Dermis microvascular lymphatic vessel endothelial cell (primary cell): ENCODE measurements at places on chromosomes 7 and 10. TPM values are rescaled to one million over a fixed set of nuclear protein-coding genes. Genes with fewer than 3 reads are reported as not detected.

DNA sequence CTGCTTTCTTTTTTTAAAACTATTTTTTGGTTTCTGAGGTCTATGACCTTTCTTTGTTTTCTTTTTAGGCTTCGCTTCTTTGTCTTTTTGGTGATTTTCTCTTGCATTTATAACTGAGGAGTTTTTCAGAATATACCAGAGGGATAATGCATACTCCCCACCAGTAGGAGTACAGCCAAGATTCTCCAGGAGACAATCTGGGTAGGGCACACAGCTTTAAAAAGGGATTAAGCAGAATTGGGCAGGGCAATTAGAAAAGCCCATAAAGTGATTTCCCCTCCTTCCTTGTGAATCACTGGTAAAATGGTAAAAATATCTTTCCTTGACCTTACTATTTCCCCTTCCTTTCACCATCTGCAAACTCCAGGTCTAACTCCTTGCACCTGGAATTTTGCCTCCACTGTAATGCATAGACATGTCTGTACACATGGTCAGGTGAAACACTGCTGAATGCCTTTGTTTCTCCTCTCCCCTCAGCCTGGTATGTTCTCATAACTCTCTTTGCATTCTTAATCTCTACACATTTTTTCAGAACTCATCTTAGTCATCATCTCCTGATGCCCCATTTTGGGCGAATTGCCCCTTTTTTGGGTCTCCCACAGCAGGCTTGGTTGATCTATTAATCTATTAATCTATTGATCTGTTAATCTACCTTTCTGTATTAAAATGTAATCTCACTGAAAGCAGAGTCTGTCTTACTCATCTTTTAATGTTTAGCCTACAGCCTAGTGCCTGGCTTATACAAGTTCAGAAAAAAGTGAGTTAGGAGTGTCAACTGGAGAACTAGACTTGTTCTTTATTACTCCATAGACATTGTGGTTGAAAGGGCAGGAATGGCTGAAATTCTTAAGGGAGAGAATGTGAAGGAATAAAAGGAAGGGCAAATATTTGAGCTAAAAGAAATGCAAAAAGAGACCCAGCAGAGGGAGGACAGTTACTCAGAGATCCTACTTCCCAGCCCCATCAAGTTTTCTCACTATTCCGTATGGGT lies 64.6 kb downstream of the MDFIC start:
- DNase-seq, result no peak

GRCh38 chr7:101701153-101701794 lies 72.2 kb upstream of the MYL10 start:
- DNase-seq, result no peak

- peak; percentile 46 for DNase-seq
Measured at GRCh38 chr10:97640868-97641811, 669 bp downstream of the PI4K2A start.

GRCh38 chr7:6530626-6531491 lies 20.4 kb downstream of the GRID2IP start:
- no peak for DNase-seq

- DNase-seq, result no peak
Measured at GRCh38 chr10:74854610-74855009, 28.2 kb downstream of the KAT6B start.

- no peak for DNase-seq
Measured at GRCh38 chr10:12588091-12588860, 238.9 kb downstream of the CAMK1D start.

GRCh38 chr10:15430969-15431771 lies 60.1 kb upstream of the FAM171A1 start:
- no peak for DNase-seq

Gene CCL24
- total RNA-seq, result not detected in 2 replicates

DNA sequence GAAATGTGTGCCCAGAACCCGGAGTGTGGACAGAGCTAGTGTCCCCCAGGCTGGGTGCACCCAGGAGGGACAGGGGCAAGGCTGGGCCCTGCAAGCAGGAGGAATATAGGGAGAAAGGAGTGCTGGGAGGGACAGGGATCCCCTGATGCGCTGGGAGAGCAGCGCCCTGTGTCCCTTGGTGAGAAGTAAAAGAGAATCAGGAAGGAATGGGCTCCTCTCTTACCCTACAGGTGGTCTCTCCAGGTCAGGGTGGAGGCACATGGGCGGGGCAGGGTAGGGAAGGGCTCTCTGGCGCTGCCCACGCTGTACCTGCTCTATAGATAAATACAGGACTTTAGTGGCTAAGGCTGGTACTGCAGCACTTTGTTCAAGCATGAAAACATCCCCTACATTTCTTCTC lies 753.8 kb downstream of the GRID1 start:
- no peak for DNase-seq

Gene ARID5B
- total RNA-seq, result 9.4 and 11.6 TPM in 2 replicates

DNA sequence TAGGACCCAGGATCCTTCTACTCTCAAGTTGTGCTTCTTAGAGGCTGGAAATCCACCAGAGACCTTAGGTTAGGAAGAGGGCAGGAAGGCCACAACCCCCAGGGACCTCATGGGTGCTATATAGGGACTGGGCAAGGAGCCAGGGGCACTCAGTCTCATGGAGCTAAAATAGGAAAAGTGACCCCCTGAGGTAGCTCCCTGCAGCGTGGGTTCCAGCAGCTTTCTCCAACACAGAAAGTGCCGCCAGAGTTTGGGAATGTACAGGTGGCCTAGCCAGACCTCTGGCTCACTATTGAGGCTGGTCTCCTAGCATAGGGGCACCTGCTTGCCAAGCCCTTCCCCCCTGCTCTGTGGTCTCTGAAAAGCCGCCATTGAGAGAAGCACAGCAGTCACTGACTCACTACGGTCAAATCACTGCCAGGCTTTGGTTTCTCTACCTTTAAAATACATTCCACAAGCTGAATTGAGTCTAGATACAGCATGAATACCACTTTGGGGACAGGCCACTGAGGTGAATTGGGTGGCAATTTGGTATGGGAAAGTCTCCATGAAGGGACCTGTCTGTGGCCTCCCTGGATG lies 333.2 kb upstream of the PODXL start:
- no peak for DNase-seq

- DNase-seq, result no peak
Measured at GRCh38 chr10:112311481-112311880, 28.3 kb downstream of the TECTB start.

- DNase-seq, result no peak
Measured at GRCh38 chr7:44650772-44651171, 44.3 kb downstream of the OGDH start.

- no peak for DNase-seq
Measured at GRCh38 chr7:98964596-98964995, 86.3 kb downstream of the TRRAP start.

Gene TRIM50
- not detected in 2 replicates for total RNA-seq

Gene PTF1A
- not detected in 2 replicates for total RNA-seq

GRCh38 chr7:25844102-25844870 lies 307.7 kb upstream of the NFE2L3 start:
- no peak for DNase-seq

GRCh38 chr10:112797855-112798254 lies 152.2 kb upstream of the TCF7L2 start:
- DNase-seq, result no peak

Gene PTPRN2
- 2.4 and 3.4 TPM in 2 replicates for total RNA-seq

DNA sequence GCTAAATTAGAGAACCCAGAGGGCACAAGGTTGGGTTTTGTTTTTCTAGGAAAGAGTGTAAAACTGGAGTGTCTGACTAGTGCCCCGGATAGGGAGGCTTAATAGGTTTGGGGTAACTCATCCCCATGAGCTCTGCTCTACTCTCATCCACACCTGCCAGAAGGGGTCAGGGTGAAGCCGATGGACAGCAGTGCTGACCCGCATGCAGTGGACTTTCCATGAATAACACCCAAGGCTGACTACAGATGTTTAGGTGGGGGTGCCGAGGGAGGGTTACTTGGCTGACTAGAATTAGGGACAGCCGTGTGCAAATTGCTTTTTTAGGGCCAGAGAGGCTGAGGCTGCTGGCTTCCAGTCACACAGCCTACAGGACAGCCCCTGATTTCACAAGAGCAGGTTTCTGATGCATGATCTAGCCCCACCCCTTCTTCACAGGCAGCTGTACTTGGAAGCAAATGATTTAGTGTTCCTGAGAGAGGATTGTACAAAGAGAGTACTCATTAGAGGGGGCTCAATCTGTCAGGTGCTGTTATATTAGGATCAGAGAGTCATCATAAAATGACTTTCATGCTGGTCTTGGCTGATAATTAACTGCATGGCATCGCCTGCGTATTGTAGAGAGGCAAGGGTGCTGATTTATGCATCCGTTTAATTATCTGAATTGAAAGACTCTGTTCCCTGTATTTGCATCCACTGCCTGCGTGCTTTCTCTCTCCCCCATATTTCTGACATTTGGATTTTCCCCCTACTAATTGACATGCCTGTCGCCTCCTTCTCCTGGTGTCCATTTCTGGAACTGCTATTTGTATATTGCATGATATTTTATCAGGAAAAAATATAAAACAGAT lies 9.5 kb downstream of the INHBA start:
- DNase-seq, result no peak

- no peak for DNase-seq
Measured at GRCh38 chr7:14085901-14086300, 96.4 kb upstream of the ETV1 start.

DNA sequence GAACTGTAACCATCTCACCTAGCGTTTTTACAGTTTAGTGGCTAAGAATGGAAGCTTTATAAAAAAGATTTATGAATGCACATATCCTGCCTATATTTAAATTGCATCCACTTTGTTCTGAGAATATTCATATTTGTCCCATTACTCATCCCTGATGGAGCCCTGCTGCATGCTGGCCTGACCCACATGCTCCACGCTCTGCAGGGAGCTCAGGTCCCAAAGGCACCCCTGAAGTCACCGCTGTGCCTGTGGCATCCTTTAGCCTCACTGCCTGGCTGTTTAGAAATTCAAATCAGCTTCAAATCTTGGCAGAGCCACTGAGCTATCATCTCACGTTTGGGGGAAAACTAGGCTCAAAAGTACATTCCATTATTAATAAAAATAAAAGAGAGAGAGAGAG lies 24.4 kb downstream of the C10orf90 start:
- DNase-seq, result no peak

DNA sequence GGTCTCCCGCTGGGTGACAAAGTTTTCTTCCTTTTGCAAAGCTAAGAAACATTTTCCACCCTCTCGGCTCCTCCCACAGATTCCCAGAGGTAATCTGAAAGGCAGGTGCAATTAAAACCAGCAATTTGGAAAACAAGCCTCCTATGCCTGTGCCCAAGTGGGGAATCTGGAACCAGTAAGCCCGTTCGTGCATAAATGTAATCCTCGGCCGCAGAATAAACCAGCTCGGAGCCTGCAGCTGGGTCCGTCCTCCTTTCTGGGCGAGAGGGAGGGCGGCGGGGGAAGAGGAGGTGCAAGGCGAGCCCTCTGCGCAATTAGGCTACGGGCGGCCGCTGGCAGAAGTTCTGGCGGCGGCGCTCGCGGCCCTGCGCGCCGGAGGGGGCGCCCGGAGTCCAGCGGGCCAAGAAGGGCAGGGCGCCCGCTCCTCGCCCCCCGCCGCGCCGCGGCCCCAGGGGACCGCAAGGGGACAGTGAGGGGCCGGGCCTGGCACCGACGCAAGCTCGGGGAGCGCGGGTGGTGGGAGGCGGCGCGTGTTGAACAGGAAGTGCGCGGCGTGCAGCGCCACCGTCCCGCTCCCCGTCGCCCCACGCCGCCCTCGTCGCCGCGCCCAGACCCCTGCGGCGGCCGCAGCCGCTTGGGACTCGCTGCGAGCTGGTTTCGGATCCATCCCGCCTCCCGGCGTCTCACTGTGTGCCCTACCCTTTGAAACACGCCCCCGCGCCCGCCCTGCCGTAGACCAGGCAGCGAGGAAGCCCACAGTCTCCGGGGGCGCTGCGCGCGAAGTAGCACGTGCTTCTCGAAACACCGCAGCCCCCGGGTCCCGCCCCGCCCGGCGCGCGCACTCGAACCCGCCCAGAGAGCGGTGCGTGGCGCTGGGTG lies at the start of gene PRKAG2:
Gene PRKAG2, minus strand, starts transcription at position 217 of the 879 bp plus-strand sequence. CDS start 495 bp downstream, outside the sequence.
- no peak for DNase-seq

Gene GIMAP5
- total RNA-seq, result 255 and 501 TPM in 2 replicates

GRCh38 chr7:46812101-46812675 lies 769.7 kb downstream of the TNS3 start:
- no peak for DNase-seq

- DNase-seq, result no peak
Measured at GRCh38 chr10:90218846-90219245, 517.5 kb downstream of the KIF20B start.

Gene ZP3
- 1.7 and 2.5 TPM in 2 replicates for total RNA-seq

Gene LRRC18
- not detected in 2 replicates for total RNA-seq

GRCh38 chr7:104971290-104972071 lies 42.5 kb upstream of the KMT2E start:
- DNase-seq, result peak; percentile 85

DNA sequence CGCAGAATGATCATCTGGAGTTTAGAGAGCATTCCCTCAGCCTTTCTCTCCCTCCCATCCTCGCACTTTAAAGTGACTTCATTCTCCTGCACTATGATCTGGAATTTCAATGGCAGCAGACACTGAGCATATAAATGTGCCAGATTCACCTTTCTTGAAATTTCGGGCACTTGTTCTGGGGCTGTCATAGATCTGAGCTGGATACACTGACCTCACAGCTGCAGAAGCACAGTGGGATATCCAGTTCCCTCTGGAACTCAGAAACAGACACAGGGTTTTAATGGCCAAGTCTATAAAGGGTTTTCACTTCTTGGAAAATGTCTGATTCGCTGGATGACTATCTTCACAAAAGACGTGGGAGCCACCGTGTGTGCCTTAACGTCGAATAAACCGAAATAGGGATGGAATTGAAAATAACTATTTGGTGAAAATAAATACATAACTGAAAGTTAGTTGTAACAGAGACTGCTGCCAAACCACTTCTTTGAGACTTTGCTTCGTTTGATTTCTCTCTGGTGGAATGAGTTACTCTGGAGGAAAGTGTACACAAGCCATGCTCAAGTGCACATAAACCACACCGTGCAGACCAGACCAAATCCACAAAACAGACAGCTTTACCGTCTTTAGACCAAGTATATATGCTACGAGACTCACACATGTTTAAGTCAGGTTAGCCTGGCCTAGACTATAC lies 126.1 kb downstream of the SVIL start:
- no peak for DNase-seq

DNA sequence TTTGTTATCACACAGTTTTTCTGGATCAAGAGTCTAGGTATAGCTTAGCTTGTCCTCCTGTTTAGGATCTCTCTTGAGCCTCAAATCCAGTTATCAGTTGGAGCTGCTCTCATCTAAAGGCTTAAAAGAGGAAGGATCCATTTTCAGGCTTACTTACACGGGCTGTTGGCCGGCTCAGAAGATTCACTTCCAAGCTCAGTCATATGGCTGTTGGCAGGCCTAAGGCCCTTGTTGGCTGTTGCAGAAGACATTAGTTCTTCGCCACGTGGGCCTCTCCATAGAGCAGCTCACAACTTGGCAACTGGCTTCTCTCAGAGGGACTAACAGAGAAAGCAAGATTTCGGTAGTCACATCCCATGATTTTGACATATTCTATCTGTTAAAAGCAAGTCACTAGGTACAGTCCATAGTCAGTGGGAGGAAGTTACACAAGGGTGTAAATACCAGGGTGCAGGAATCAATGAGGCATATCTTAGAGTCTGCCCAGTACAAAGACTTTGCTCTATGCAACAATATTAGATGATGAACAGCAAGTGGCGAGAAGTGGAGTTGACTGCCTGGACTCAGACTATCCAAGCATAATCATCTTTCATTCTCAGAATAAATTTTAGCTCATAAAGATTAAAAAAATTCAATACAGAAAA lies 280.1 kb upstream of the MBL2 start:
- DNase-seq, result no peak

Gene PTPRZ1
- total RNA-seq, result not detected in 2 replicates
